ENCODE measurements at places on chromosomes 16 and 17.

DNA sequence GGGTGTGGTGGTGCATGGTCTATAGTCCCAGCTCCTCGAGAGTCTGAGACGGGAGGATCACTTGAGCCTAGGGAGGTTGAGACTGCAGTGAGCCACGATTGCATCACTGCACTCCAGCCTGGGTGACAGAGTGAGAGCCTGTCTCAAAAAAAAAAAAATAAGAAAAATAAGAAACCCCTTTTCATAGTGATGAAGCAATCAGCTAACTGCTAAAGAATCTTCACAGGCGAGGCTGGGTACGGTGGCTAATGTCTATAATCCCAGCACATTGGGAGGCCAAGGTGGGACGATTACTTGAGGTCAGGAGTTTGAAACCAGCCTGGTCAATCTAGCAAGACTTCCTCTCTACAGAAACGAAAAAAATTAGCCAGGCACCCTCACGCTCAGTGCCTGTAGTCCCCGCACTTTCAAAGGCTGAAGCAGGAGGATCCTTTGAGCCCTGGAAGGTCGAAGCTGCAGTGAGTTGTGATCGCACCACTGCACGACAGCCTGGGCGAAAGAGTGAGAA lies 760 bp downstream of the SLFN12L start:
- DNase-seq = no peak

DNA sequence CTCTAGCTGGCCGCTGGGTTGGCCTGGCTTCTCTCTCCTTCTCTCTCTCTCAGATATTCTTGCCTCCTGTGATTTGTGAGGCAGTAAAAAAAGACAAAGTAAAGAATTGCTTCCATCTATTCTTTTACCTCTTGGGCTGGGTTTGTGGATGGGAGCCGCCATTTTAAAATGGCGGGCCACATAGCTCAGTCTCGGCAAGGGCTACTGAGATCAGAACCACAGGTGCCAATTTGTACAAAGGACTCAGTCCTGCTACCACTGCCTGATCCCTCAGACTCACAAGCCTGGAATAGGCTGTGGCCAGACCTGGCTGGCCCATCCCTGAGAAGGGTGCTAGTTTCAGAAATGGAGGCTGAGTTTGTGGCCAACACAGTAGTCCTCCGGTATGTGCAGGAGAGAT lies 24.1 kb downstream of the NOD2 start:
- DNase-seq = no peak

- peak; percentile 32 for DNase-seq
These were observed 67.1 kb downstream of the MGAT5B start for GRCh38 chr17:76935331-76935730.

DNA sequence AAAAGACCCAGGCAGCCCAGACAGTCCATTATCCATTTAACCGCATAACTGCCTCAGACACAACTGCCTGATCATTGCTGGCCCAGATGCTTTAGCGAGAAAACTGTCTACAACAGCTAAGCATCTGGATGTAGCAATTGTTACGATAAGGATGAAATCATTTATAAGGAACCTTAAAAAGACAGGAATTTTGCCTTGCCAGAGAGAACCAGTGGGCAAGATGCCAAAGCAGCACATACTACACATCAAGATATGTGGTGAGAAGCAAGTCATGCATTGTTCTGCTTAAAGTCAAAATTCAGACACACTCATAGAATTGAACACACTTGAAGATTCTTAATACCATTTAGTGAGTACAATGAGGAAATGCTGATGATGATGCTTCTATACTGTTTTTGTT lies 1525.3 kb downstream of the CDH8 start:
- no peak for DNase-seq

GRCh38 chr17:53736516-53737240 lies 86.0 kb upstream of the KIF2B start:
- no peak for DNase-seq

GRCh38 chr16:21263640-21264570 lies 14.2 kb downstream of the CRYM start:
- DNase-seq = no peak

DNA sequence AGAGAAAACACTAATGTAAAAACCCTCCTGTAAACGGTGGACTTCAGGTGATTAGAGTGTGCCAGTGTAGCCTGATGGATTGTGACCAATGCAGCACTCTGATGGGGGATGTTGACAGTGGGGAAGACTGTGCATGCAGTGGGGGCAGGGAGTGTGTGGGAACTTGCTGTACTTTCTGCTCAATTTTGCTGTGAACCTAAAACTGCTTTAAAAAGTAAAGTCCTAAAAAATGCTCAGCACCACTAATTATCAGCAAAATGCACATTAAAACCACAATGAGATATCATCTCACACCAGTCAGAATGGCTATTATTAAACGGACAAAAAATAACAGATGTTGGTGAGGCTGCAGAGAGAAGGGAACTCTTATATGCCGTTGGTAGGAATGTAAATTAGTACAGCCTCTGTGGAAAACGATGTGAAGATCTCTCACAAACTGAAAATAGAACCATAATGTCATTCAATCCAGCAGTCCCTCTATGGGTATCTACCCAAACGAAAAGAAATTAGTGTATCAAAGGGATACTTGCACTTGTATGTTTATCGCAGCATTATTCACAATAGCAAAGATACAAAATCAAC lies 9.7 kb upstream of the ULK2 start:
- DNase-seq = no peak

- no peak for DNase-seq
These were observed 17.2 kb upstream of the METRNL start for GRCh38 chr17:83062011-83062817.

DNA sequence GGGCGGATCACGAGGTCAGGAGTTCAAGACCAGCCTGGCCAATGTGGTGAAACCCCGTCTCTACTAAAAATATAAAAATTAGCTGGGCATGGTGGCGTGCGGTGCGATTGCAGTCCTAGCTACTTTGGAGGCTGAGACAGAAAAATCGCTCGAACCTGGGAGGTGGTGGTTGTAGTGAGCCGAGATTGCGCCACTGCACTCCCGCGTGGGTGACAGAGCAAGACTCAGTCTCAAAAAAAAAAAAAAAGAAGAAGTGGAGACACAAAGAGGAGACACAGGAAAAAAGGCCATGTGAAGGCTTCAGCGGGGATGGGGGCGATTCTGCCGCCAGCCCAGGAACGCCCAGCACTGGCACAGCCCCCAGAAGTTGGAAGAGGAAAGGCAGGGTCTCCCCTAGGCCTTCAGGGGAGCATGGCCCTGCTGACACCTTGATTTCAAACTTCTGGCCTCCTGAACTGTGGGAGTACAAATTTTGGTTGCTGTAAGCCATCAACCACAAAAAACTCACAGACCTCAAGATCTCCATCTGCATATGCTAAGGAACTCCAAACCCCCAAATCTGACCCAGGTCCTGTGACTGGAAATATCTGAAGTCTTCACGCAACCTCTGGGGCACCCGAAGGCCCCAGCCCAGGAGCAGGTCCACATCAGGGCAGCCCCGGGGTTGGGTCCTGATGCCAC lies 7.0 kb downstream of the SGSH start:
- no peak for DNase-seq

DNA sequence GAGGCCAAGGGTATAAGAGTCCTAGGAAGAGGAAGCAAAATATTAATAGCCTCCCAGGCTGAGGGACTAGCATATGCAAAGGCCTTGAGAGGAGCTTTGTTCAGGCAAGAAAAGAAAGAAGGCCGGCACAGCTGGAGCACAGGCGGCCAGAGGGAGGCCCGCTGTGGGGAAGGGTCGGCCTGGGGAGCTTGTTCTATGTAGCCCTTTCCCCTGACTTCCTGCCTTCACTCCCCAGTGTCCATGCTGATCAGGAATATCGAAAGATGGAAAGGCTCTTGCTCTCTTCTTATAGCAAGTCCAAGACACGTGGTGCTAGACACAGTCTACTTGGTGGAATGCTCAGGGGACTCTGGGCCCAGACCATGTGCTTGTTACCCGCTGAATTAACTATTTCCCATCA lies 27.4 kb upstream of the HAS3 start:
- DNase-seq = no peak

DNA sequence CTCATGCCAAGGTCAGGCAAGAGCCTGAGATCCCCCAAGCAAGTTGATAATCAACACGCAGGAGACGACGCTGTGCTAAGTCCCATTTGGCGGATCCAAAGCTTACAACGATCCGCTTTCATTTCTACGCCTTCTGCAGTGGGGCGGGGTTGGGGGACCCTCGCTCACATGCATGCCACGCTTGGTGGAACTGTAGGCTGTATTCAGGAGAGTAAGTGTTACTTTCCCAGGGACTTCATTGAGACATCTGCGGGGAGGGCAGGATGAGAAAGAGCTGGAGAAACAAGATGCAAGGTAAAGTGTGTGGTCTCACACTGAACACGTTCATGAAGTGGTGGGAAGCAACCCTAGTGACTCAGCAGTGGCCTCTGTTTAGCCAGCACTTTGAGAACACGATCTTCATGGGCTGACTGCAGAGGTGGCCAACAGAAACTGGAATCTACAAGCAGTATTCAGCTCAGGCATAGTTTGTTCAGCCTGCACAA lies 100.5 kb downstream of the XYLT1 start:
- no peak for DNase-seq

GRCh38 chr16:53083119-53083518 lies 28.3 kb downstream of the CHD9 start:
- no peak for DNase-seq

- DNase-seq = no peak
These were observed 142.6 kb downstream of the UTP18 start for GRCh38 chr17:51402899-51403298.

DNA sequence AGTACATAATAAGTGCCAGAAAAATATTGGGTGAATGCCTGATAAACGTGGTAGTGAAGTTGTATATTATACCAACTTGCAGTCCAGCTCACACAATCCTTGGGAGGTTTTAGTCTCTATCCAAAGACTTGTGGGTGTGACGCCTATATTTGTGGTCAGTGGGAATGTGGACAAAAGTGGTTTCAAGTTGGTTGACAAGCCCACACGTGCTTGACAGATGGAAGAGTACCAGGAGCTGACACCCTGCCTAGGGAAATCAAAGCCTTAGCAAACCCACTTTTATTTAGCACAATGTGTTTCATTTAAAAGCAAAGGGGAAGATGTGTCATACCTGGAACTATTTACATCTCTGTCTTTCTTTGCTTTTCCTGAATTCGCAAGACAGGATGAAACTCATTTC lies 79.0 kb downstream of the CA10 start:
- DNase-seq = no peak

DNA sequence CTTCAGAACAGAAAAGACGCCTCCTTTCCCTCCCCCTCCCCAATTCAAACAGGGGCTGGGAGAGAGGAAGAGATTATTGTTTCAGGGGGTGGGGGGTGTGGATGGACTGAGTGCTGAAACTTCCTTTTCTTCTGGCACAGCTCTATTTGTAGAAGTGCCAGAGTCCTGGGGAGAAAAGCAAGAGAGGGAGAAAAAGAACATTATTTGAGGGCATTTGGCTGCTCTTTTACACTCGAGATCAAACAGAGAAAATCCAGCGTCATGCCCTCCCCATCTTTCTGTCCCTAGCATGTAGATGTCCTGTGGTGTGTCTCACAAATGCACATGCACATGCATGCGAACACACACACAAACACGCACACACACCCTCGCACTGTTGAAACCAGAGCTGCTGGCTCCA lies 13.0 kb downstream of the ARL4D start:
- DNase-seq = no peak

- DNase-seq = no peak
These were observed 23.8 kb downstream of the SEC14L1 start for GRCh38 chr17:77164483-77165091.

DNA sequence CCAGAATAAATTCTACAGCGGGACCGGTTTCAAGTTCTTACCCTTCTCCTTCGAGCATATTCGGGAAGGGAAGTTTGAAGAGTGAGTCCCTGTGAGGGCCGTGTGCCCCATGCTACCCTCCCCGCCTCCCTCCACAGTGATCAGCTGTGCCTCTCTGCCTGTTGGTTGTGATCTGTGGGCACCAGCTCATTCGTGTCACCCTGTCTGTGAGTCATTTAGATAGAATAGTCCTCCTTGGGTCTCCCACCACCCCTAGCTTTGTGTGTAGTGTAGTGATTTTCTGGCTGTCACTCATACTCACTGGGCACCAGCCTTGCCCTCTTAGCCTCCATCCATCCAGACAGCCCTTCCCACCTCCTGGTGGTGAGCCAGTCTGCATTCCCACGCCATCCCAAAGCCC lies 15.0 kb upstream of the NAGLU start:
- no peak for DNase-seq

DNA sequence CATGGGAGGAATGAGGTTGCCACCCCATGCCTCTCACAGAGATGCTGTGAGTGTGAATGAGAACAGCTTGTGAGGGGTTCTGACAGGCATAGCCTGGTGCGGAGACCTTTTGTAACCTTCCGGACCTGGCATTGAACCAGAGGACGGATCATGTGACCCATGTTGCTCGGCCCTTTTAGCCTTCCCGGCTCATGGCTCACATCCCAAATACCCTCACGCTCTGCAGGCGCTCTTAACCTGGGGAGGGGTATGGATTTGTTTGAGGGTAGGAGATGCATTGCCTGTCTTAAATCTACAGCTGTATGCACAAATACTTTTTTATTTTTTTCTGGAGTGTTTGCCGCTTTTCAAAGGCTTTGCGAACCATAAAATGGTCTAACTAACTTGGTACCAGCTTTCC lies 102.4 kb upstream of the CRHR1 start:
- DNase-seq = no peak

DNA sequence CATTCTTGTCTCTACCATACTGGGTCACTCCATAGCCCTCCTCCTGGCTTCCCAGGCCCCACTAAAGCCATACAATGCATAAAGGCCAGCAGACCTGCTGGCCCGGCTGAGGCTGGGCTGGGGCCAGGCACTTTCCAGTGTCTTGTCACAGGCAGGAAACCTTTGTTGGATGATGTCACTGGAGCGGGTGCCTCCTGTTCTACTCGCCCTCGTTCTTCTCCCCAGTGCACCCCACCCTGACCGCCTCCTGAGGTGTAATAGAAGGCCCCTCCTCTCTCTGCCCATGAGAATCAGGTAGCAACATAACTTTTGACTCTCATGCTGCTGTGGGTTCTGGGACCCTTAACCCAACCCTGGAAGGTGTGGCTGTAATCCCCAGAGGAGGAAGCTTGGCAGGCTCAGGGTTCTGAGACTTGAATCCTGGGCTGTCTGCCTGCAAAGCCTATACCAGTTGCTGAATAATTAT lies 54.2 kb upstream of the IL34 start:
- DNase-seq = no peak

GRCh38 chr17:17824119-17824782 lies 12.5 kb downstream of the SREBF1 start:
- DNase-seq = no peak

Measured in SW 1271 (cell line).